ENCODE measurements at places on chromosomes 11 and 22.
A peak's percentile ranks its signal among the peaks of the same experiment; 100 is the strongest.

GRCh38 chr22:29661336-29661735 is 57.9 kb downstream of the NF2 start:
- no peak for DNase-seq

DNA sequence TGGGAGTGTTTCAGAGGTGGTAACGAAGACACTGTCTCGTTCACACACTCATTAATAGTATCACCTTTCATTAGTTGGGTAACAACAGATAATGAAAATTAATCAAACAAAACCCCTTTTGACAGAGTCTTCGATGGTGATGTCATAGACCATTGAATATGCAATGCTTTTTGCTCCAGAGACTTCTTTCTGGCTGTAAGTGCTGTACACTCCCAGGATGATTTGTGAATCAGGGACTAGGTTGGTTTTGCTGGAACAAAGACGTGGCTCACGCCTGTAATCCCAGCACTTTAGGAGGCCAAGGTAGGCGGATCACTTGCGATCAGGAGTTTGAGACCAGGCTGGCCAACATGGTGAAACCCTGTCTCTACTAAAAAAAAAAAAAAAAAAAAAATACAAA is 9.5 kb upstream of the RASSF10 start:
- no peak for DNase-seq

GRCh38 chr22:19793661-19794310 is 33.2 kb downstream of the TBX1 start:
- DNase-seq: no peak

GRCh38 chr11:131957875-131958274 is 587.5 kb downstream of the NTM start:
- DNase-seq: no peak

DNA sequence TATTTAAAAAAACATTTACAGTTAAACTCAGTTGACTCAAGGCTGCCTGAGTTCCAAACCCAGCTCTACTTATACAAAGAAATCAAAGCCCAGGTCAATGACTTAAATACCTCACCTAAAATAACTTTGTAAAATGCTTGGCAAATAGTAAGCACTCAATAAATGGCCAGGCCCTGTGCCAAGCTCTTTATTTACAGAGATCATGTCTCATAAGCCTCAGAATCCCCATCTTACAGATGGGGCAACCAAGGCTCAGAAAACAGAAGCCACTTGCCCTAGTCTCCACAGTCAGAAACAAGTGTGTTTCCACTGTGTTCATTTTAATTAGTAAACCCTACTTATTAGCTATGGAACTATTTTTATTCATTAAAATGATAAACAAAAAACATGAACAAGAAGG is 30.5 kb upstream of the TTC28 start:
- no peak for DNase-seq

- no peak for DNase-seq
Observed at GRCh38 chr11:90448256-90448655, 225.4 kb upstream of the CHORDC1 start.

DNA sequence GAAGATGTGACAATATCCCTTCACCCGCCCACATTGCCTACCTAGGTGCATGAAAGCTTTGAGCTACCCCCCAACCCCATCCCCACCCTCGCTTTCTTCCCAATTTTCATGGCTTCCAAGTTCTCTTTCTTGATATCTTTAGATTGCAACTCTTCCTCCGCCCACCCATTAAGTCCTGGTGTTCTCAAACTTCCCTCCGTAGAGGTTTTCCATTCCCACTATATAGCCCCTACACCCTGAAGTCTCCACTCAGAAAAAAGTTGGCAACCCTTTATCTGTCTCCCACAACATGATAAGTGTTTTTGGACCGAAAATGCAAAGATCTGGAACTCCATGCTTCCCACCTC is 572 bp downstream of the ZNF70 start:
- DNase-seq: no peak

DNA sequence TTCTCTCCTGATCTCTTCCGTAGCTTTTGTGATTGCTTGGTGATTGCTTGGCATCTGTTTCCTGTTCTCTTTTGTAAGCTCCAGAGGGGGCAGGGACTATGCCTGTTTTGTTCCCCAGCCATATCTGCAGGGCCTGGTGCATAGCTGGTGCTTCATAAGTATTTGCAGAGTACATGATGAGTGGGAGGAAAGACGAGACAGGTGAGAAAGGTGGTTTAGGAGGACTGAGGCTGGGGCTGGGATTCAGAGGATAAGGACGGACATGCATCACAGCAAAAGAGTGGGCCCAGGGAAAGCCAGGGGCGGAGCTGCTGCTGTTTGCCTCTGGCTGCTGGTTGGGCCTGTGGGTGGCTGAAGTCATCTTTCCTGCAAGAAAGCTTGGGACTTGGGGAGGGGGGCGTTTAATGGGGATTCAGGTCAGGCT is 62.4 kb downstream of the DSCAML1 start:
- DNase-seq: no peak

- DNase-seq: no peak
Observed at GRCh38 chr11:124499711-124500110, 43.7 kb downstream of the OR8B12 start.

- DNase-seq: no peak
Observed at GRCh38 chr11:76062733-76063132, 143.6 kb downstream of the WNT11 start.

DNA sequence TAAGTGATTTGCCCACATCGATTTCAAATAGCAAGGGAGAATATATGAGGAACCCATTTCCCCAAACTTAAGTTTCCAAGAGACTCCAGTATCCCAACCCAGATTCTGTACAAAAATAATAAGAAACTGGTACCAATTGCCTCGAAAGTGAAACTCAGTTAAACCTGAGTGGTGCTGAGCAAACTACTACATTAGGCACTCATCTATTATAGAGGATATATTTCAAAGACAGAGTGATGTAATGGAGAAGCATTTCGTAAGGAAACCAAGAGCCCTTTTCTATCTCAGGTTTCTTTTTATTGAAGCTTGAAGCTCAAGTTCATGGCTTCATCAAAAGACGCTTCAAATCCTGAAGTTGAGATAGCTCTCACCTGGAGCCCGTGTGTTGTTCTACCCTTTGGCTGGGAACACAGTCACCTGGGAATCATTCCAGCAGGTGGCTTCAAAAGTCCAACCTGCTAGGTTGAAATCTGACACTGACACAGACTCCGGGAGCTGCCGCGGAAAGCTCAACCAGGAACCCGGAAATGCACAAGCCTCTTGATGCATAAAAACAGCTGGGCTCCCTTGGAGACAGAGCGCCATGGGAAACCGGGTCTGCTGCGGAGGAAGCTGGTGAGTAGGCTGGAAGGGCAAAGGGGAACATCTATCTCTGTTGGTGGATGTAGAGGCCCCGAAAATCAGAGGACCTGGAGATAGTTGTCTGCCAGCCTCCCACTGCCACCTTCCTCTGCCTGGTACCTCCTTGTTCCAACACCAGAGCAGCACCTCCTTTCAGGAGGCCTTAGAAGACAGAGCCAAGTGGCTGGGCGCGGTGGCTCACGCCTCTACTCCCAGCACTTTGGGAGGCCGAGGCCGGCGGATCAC is at the start of gene C11orf52:
TSS of gene C11orf52 (plus strand) at position 524 of the 867 bp plus-strand sequence. CDS start at position 584, 60 bp downstream.
- no peak for DNase-seq

DNA sequence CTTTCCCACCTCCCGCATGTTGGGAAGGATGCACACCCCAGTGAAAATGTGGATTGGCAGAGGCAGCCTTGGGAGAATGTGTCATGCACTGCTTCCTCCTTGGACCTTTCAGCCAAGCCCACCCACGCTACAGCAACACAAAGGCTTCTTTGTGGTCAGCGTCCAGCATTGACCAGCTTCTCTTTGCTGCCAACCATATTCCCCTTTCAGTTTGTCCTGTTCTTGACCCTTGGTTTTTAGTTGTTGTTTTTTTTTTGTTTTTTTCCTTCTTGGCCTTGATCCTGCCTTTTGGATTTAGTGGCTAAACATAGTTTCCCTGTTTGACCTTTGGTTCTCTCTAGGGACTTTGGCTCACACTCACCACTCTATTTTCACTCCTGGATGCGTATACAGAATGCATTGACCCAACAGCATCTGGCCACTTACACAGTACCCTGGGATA is 573.6 kb downstream of the INSC start:
- no peak for DNase-seq

- no peak for DNase-seq
Observed at GRCh38 chr11:10436224-10436623, 18.8 kb upstream of the AMPD3 start.

- DNase-seq: no peak
Observed at GRCh38 chr22:37113757-37114156, 4.2 kb upstream of the TMPRSS6 start.

DNA sequence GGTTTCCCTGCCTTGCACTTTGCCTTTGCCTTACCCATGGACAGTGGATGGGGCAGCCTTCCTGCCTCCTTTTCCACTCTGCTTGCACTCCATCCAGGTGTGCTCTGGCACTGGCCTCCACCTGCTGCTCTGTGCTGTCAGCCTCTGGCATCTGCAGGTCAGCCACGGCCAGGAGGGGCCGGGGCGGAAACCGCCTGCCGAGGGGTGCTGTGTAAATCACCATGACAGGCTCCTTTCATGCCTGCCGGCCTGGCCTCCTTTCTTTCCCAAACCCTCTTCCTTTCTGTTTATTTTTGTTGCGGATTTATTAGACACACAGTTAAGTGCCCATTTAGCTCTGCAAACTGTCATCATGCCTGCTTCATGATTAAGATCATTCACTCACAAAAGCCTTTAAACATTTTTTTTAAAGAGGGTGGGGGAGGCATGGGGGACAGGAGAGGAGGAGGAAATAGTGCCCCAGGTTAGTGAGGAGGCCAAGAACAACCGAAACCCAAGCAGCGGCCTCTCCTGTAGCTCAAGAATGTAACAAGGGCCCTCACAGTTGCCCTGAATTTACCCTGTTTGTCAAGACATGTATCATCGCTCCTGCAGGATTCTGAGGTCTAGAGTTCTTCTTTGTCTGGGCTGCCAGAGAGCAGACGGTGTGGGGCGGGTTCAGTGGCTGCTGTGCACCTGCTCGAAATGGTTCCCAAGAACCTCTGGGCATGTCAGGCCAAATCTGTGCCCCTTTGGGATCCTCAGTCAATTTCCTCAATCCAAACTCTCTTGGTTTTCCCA is 83.3 kb downstream of the BARX2 start:
- no peak for DNase-seq

DNA sequence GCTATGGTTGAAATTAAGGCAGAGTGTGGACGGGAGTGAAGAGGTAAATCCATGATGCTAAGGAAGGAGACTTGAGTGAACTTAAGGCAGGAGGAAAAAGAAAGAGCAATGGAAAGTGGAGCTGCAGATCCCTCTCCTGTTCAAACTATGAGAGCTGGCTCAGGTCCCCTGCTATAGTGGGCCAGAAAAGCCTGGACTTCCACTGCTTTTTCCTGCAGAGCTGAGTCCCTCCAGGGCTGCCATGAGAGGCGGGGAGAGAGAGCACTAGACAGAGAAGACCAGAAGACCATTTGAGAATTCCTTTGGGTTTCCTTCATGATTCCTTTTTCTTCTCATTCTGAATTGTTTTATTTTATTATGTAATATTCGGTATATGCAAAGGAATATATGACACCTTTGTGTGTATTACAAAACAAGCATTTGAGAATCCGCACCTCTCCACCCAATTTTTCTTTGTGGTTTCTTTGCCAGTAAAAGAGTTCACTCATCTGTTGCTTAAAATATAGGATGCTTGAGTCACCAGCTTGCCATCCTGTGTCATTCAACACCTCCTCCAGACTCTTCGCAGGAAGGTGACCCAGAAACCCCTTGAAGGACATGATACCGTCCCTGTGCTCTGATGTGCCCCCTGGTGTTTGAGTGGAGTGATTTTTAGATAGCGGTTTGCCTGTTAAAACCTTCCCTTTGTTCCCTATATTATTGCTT is 24.4 kb downstream of the SREBF2 start:
- peak; percentile 33 for DNase-seq

DNA sequence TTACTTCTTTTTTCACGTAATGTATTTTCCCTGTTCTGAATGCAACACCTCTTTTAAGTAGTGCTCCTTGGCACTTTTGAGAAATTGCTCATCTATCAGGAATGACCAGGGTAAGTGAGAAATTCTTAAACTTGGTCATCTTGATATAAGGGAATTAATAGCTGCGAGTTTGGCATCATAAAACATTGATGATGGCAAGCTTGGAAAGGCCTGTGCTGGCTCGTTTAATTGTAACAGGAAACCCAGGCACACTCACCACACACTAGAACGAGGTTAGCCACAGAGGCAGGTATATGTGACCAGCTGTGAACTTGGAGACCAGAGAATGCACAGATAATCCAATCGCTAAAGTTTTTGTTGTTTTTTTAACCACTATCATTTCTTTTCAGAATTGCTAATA is 24.3 kb downstream of the FAM118A start:
- no peak for DNase-seq

DNA sequence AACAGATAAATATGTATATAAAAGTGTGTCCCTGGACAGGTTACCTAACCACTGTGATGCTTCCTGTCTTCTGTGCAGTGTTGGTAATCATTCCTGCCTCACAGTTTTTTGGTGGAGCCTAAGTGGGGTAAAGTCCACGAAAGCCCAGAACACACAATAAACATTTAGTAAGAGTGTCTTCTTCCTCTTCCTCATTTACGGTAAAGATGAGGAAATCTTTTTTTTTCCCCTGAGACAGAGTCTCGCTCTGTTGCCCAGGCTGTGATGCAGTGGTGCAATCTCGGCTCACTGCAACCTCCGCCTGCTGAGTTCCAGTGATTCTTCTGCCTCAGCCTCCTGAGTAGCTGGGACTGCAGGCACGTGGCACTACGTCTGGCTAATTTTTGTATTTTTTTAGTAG is 117.1 kb downstream of the LDLRAD3 start:
- DNase-seq: no peak

GRCh38 chr11:74311352-74311926 is at the start of gene P4HA3:
TSS of gene P4HA3 (minus strand) at chr11:74311640. CDS start at chr11:74311611, 29 bp downstream.
- DNase-seq: peak; percentile 11

- no peak for DNase-seq
Observed at GRCh38 chr11:45489281-45489905, 176.0 kb downstream of the CHST1 start.

Data from stimulated activated CD8-positive, alpha-beta memory T cell treated with anti-CD3 and anti-CD28 coated beads, Interleukin-2, amount 100 ng/mL, for 1 hour (primary cell).